ENCODE measurements at places on chromosomes 5 and 9.

- DNase-seq = no peak
Measured at GRCh38 chr5:132428147-132428482, 58.6 kb downstream of the SLC22A5 start.

GRCh38 chr9:120186276-120186675 is 393.7 kb downstream of the CDK5RAP2 start:
- no peak for DNase-seq

DNA sequence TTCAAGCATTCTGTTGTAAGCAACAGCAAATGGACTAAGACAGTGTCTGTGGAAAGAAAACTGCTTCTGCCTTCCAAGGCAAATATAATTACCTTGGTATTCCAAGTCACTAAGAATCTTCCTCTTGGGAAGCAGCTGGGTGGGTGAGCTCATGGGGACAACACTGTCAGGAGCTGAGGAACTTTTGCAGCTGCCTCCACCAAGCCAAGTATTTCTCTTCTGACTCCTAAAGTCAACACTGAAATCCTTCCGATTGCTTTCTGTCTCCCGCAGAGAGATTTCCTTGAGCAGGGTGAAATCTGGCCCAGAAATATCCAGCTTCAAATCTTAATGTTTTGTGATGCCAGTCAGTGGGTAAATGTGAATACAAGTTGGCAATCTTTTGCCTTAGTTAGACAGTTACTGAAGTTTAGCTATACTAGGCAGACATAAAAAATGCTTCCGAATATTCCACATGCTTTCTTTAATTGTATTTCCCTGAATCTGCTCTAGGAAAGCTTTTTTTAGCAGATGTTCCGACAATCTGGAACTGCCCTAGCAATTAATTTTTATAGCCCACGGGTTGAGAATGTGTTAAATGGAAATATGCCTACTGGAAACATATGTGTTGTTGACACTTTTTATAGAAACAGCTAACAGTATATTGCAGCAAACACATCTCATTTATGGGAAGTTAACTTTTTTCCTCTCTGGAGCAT is 369.9 kb upstream of the DAB2 start:
- DNase-seq = no peak

DNA sequence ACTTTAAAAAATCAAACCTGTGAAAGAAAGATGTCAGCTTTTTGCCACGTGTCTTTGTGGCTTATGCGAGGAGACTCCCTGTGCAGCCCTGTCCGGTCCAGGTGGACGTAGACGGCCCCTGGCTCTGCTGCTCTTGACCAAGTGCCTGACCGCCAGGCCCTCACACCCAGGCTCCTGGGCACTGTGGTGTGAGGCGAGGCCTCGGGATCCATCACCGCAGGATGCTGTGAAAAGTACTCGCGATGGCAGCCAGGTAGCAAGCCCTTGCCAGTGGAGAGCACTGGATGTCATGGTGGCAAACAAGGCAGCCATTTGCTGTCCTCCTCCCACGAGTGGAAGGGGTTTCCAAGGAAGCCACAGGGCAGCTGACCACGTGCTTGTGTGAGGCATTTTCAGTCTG is 245.1 kb downstream of the CACNA1B start:
- no peak for DNase-seq

DNA sequence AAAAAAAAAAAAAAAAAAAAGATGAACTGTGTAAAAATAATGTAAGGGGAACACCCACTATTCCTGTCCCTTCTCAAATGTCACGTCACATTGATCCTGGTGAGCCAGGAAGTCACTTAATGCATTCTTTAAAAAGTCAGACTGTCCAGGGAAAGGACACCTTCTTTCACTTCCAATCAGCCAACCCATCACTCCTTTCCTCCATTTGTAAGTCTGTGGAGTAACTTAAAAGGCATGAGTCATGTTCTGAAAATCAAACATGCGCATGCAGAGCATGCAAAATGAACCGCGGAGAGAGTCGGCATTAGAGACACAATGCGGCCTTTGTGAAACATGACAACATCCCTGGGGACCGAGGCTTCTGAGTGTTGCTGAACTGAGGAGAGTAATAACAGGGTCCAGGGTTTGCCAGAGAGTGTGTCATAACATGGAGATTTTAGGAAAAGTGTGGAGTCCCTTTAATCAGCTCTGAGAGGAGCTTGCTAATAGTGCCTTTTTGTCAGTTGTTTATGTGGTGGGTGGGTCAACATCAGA is 77.6 kb upstream of the SEMA6A start:
- no peak for DNase-seq

DNA sequence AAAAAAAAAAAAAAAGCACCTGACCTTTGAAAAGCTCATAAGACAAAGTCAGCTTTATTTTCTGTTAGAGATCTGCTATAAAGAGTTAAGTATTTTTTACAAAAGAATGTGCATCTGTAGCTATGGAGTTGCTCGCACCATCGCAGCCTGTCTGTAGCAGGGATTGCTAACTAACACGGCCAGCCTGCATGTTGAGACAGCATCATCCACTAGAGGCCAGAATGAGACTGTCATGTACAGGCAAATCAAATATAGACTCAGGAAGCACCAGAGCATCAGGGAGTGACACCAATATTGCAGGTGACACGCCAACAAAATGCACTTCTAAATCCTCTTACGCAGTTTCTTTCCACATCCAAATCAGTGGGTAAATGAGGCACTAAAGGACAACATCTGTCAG is 136.3 kb upstream of the RASEF start:
- DNase-seq = no peak

DNA sequence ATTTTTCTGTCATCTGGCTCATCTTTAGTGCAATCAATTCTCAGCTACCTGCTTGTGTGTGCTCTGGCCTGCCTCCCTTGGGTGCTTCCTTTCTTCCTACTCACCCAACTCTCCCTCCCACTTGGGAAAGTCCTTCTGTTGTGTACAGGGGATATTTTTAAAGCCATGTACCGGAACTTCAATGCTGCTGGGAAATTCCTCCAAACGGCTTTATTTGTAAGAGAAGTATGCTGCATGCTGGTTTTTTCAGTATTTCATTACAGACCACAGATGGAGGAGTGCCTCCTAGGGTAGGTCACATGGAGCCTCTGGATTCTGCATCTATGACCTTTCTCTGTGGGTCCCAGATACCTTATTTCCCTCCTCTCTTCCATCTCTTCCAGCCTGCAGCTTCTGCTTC is 5.4 kb upstream of the HMHB1 start:
- no peak for DNase-seq

GRCh38 chr9:3348169-3348568 is 177.6 kb downstream of the RFX3 start:
- DNase-seq = no peak

GRCh38 chr5:34035756-34036155 is 7.3 kb downstream of the C1QTNF3 start:
- no peak for DNase-seq

DNA sequence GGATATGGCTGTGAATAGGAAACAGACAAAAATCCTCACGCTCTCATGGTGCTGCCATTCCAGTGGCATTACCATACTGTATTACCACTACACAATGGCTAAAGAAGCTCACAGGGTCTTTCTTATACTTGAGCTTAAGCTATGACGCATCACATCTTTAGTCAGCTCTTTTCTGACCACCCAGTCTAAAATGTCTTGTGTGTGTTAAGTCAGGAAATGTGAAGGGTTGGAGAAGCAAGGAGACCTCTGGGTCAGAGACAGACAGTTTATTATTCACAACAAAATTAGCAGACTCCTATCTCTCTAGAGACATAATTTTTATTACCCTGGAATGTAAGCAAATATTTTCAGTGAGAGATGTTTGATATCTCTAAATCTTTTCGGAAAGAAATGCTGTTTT is 1583.2 kb upstream of the WWC1 start:
- no peak for DNase-seq
